CD4-positive, alpha-beta T cell treated with Interleukin-6 at 100 ng/mL for 8 hours (primary cell): ENCODE measurements at places on chromosomes 3 and 15.

GRCh38 chr3:69088063-69088462, 3.3 kb downstream of the ARL6IP5 start:
- no peak for DNase-seq

GRCh38 chr15:90201944-90202375, 830 bp downstream of the SEMA4B start:
- no peak for DNase-seq

DNA sequence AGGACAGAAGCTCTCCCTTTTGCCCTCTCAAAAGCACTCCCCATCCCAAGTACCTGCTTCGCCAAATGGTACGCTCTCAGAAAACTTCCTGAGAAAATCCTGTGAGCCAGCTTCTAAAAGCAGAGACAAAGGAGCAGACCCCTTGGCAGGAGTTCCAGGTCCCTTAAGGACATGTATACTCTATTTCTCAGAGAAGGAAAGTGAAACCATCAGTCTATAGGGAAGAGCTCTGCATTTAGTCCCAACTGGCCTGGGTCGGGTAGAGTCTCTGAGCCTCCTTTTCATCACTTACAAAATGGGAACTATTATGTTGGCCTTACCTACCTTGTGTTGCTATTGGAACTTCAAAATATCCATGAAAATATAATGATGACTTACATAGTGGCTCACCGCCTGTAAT, 19.7 kb downstream of the DAPK2 start:
- DNase-seq = no peak

DNA sequence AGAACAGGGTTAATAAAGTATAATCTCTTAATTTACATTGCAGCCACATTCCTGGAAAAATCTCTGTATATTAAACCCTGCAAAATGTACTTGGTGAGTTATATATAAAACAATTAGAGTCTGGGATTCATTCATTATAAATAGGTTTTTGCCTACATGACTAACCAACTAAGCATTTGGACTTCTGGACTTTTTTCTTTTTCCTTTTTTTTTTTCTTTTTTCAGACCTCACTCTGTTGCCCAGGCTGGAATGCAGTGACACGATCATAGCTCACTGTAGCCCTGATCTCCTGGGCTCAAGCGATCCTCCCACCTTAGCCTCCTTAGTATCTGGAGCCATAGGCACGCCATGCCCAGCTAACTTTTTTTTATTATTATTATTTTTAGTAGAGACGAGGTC, 4.5 kb downstream of the DNAJC13 start:
- DNase-seq = no peak

- no peak for DNase-seq
Observed at GRCh38 chr3:58835086-58835485, 168.5 kb upstream of the FAM3D start.

DNA sequence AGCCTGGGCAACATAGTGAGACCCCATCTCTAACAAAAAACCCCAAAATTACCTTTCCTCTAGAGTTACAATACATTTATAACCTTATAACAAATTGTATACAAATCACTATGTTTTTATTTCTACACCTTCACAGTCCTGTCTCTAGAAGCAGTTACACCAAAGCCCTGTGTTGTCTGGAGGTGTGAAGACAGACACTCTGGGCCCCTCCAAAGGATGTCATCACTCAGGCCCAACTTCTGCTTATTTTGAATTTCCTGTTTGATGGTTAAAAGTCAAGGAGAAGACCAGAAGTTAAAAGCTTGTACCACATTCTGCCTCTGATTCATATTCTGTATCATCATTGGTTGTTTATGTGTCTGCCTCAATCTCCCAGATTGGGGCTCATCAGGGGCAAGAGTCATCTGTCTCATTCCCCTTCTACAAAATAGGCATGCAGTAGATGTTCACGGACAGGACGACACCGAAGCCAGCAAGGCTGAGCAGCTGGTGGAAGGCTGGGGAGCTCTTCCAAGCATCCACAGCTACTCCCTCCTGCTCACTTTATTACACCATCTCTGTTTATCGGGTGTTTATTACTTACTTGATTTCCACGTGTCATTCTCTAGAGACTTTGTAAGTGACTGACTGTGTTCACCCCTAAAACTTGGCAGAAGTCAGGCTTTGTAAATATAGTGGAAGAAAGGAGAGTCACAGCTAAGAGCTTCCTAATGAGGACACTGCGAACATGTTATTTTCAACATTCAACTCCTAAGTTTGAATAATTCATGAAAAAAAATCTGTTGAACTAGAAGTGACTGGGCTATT, 136.8 kb upstream of the ANKRD28 start:
- no peak for DNase-seq

- DNase-seq = peak; percentile 15
Observed at GRCh38 chr3:16468336-16469098, 45.0 kb downstream of the RFTN1 start.

DNA sequence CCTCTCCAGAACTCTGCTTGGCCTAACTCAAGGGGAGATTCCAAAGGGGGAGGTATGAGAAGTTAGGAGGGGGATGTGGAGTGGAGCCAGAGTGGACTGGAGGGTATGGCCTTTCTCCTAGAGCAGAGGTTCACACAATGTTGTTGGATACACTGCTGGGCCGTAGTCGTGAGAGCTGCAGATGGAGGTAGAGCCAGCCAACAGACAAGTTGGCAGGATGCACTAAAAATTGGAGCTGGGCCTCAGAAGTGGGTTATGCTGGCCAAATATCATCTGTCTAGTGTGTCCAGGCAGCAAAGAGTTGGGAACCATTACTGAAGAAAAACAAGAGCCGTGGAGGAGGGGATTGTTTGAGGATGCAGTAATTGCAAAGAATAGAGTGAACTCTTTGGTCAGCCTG, 27.7 kb upstream of the LRRFIP2 start:
- no peak for DNase-seq

GRCh38 chr15:95875121-95875643, 455.3 kb upstream of the NR2F2 start:
- peak; percentile 3 for DNase-seq

- no peak for DNase-seq
Observed at GRCh38 chr3:72003936-72004335, 219.0 kb upstream of the PROK2 start.

DNA sequence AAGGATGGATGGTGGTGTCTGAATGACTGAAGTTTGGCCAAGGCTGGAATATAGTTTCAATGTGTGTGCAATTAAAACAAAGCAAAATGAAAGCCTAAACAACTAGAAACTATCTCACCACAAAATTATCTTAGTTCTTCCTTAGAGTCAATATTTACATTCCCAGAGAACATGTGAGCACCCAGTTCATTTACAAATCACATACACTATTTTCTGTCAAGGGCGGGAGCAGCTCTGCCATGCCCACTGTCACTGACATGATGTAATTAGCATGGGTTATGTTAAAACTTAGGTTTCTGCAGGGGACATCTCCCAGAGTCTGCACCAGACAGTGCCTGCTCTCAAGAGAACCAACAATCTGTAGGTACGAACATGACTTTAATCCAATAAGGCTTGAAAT, 65.0 kb downstream of the PDZRN3 start:
- DNase-seq = no peak

- no peak for DNase-seq
Observed at GRCh38 chr15:49270541-49271421, 100.7 kb downstream of the GALK2 start.

GRCh38 chr15:97989299-97989698, 28.8 kb downstream of the ARRDC4 start:
- no peak for DNase-seq

GRCh38 chr15:48536681-48537091, 108.8 kb downstream of the FBN1 start:
- no peak for DNase-seq

DNA sequence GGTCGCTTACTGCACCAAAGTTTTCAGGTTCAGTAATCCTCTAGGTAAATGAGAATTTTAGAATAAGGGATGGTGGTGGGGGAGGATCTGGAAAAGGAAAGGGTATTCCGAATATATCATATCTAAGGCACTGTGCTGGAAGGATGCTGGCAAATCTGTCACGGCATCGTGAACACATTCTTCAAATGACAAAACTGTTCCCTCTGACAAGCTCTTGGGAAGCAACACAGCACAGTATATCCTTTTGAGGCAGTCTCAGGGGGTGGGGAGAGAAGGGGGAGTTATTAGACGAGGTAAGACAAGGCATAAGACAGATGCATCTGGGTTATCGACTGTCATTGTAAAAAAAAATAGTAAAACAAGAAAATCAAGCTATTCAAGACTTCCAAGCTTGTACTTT, 289.6 kb upstream of the LRRN1 start:
- no peak for DNase-seq

DNA sequence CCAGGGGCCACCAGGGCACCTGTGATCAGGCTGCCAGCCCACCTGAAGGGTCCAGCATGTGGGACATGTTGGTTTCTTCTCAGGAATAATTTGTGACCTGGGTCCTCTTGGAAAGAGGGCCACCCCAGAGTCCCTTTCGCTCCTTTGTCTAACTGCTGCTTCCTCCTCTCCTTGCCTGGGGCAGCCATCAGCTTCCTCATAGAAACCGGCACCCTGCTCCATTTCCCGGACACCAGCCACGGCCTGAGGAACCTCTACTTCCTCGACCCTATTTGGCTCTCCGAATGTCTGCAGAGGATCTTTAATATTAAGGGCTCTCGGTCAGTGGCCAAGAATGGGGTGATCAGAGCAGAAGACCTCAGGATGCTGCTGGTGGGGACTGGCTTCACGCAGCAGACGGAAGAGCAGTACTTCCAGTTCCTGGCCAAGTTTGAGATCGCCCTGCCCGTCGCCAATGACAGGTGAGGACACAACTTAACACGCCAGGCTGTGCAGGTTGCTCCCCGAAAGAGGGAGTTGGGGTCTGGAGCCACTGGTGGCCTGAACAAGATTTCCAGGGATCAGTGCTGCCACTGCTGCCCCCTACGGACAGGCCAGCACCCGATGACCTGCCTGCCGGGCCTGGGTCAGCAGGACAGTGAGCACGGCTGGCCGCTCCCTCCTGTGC, 109.7 kb downstream of the LRRK1 start:
- no peak for DNase-seq

- DNase-seq = no peak
Observed at GRCh38 chr3:163951397-163951987, 1126.8 kb downstream of the SI start.

GRCh38 chr3:152269056-152269830, 514 bp downstream of the MBNL1 start:
- DNase-seq = peak; percentile 71

DNA sequence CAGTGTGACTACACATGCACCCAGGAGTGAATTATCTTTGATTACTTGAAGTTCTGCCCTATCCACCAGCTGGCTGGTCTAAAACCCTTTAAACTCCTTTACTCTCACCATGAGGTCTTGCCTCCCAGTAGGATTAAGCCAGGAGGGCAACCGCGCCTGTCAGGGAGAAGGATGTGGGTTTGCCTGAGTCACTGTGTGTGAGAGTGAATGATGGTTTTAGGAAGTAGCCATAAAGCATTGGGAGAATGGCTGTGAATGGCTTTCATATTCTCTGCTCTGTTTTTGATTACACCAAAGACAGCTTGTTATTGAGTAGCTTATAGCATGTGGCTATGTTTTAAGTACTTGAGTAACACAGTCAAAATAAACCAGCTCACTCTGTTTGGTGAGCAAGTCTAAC, 637.7 kb upstream of the TBL1XR1 start:
- DNase-seq = no peak

DNA sequence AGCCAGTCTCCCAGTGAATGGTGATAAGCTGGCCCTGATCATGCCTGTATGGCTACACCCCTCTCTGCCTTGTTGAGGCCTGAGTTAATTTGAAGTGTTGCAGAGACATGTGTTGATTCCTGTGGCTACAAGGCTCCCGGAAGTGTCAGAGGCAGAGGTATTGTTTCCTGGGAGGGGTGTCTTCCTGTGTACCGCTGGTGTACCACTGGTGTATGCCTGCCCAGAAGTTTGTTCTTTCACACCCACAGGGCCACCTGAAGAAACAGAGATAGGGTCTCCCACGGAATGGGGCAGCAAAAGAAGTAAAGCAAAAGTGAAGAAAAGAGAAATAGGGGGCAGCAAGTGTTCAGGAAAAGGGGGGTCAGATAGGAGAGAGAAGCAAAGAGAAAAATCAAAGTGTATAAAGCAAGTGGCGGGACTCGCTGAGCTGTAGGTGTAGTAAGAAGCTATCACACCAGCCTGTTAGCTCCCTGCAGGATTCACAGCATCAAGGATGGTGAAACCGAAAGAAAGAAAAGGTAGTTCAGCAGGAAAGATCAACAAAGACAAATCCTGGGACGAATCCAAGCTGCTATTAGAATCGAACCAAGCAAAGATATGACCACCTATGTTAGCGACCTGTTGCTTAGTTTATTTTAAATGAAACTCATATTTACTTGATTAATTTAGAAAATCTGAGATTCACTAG, 36.6 kb upstream of the CD47 start:
- DNase-seq = peak; percentile 86

DNA sequence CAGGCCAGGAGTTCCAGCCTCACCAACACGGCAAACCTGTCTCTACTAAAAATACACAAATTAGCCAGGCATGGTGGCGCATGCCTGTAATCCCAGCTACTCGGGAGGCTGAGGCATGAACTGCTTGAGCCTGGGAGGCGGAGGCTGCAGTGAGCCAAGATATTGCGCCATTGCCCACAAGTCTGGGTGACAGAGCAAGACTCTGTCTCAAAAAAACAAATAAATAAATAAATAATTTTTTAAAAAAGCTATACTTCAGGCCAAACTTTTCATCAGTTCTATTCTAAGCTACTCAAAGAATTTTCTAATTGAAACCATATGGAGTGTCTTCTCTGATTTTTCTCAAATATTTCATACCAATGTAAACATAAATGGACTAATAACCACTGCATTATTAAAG, 43.5 kb downstream of the PHC3 start:
- DNase-seq = no peak

GRCh38 chr15:75606026-75606425, 19.5 kb downstream of the SNUPN start:
- DNase-seq = no peak

GRCh38 chr15:80733460-80733859, 38.4 kb downstream of the ABHD17C start:
- no peak for DNase-seq

DNA sequence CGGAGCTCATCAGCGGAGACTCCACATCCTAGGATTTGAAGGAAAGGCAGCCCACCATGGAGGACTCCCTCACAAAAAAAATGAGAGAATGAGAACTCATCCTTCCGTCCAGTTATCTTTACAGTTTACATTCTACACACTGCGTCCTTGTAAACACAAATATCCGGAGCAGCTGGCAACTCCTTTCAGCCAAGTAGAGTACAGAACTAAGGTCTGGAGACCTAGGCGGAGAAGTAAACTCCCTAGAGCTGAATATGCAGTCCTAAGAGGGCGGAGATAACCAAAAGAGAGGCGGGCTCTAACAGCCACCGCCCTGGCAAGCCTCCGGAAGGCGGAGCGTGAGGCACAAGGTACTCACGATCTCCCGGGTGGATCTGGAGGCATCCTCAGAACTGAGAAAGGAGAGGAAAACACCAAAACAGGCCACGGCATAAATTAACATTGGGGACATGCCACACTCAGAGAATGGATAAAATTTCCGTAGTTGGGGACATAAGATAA, 924 bp upstream of the SIN3A start:
- DNase-seq = peak; percentile 81
